ENCODE measurements at places on chromosomes 5 and 9. TPM values are rescaled to one million over a fixed set of nuclear protein-coding genes. Genes with fewer than 3 reads are reported as not detected.

The OBP2B gene
- not detected for polyA plus RNA-seq

The INIP gene
- polyA plus RNA-seq = 16.7 TPM

The PCDHA9 gene
- polyA plus RNA-seq = not detected

DNA sequence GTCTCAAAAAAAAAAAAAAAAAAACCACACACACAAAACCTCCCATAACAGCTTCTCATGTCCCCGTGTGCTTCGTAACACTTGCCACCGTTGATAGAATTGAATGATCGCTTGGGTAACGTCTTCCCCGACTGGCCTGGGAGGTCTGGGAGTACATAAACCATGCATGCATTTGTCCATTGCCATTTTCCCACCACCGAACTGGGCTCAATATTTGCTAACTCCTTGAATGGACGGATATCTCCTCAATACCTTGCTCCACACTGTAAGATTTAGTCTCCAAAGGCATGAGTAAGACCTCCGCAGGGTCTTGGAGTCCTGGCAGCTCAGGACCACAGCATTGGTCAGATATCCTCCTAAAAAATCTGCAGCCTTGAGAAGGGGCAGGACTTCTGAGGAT is 3.2 kb upstream of the P4HA2 start:
- no peak overlapping the region for H3K4me3 ChIP-seq
- no peaks in the 10 kb centered on the region for H3K4me1 ChIP-seq
- no peak overlapping the region for H3K27ac ChIP-seq
- no peaks in the 10 kb centered on the region for H3K36me3 ChIP-seq
- no peak for DNase-seq
- no peaks in the 10 kb centered on the region for H3K27me3 ChIP-seq

- no peak overlapping the region for H3K27ac ChIP-seq
- H3K27me3 ChIP-seq = no peaks in the 10 kb centered on the region
- H3K4me3 ChIP-seq = no peak overlapping the region
- DNase-seq = no peak
- H3K36me3 ChIP-seq = no peaks in the 10 kb centered on the region
These were observed 82.8 kb upstream of the TLE1 start for GRCh38 chr9:81772144-81772543.
